Stimulated activated CD4-positive, alpha-beta T cell treated with anti-CD3 and anti-CD28 coated beads, Interleukin-15, amount 100 ng/mL, for 1 hour (primary cell): ENCODE measurements at places on chromosomes 12 and 14.

GRCh38 chr14:54556535-54556934 lies 10.4 kb upstream of the SAMD4A start:
- DNase-seq: no peak

GRCh38 chr14:104999361-104999760 lies 13.8 kb downstream of the CLBA1 start:
- no peak for DNase-seq

DNA sequence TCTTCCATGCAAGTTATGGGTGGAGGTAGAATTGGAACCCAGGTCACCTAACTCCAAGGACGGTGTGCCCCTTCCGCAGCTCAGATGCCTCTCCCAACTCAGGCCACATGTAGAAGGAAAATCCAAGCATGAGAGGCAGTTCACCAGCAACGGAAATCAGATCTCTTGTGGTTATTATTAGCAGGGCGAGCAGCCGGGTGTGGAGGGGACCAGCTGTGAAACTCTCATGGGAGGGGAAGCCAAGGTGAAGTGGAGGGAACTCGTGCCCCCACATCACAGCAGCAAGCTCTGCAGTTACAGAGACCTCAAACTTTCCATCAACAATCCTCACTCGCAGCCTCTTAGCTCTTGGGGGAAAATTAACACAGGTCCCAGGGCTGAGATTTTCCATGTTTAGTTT lies 79.7 kb downstream of the KSR2 start:
- no peak for DNase-seq

DNA sequence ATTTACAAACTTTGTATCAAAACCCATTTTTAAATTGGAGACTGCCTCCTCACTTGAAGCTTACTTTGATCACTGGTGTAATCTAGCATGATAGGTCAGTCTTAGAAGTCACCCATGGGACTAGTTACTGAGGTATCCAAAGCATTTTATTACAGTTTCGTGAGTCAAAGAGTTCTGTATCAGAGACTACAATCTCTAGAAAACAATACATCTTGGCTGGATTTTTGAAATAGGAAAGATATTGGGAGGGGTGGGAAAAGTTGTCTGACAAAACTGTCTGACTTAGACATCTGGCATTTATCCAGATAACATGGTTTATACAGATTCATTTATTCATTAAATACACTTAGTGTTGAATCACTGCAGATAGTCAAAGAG lies 173.5 kb upstream of the PDZRN4 start:
- DNase-seq: no peak

- DNase-seq: no peak
Measured at GRCh38 chr14:77099425-77100167, 1.5 kb downstream of the CIPC start.

GRCh38 chr12:12025799-12026386 lies 44.8 kb upstream of the BCL2L14 start:
- DNase-seq: no peak
